Activated CD4-positive, alpha-beta T cell treated with anti-CD3 and anti-CD28 coated beads, Interleukin-2, amount 10 ng/mL, durations not matched to agents 7 days and 5 days (primary cell): ENCODE measurements at places on chromosomes 12 and 14. TPM values are rescaled to one million over a fixed set of nuclear protein-coding genes. Genes with fewer than 3 reads are reported as not detected.

ASIC1 gene
- 10.1 TPM for total RNA-seq

ABHD12B gene
- not detected for total RNA-seq

CYP27B1 gene
- 1.9 TPM for total RNA-seq

MLXIP gene
- total RNA-seq = 46.8 TPM

SALL2 gene
- total RNA-seq = 1.9 TPM

ANG gene
- total RNA-seq = 1.6 TPM

DNA sequence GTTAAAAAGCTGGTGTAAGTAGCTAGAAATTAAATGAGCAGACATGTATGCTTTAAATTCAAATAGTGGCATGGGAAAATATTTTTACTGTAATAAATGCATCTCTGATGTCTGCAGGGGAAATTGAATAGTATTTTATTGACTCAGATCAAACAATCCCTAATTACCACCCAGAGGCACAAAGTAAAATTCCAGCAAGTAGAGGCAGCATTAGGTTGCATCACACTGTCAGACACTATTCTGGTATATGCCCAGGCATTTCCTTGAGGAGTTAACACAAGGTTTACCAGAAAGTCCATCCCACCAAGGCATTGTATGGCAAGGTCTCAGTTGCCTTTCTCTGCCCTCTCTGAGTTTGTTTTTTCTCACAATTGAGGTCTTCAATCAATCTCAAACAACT lies 201.6 kb upstream of the KITLG start:
- H3K4me1 ChIP-seq = no peaks in the 10 kb centered on the region
- no peak overlapping the region for H3K27ac ChIP-seq
- H3K27me3 ChIP-seq = no peaks in the 10 kb centered on the region
- no peaks in the 10 kb centered on the region for H3K36me3 ChIP-seq
- no peak for DNase-seq
- H3K4me3 ChIP-seq = no peak overlapping the region

GRCh38 chr14:50068496-50068895 lies 47.9 kb downstream of the VCPKMT start:
- H3K27ac ChIP-seq = no peak overlapping the region
- no peaks in the 10 kb centered on the region for H3K27me3 ChIP-seq
- peaks cover 32% of the 10 kb centered on the region for H3K36me3 ChIP-seq
- H3K4me1 ChIP-seq = peaks cover 67% of the 10 kb centered on the region
- no peak overlapping the region for H3K4me3 ChIP-seq

GRCh38 chr12:52313461-52313860 lies 7.7 kb downstream of the KRT83 start:
- no peak overlapping the region for H3K4me3 ChIP-seq
- peaks cover 4% of the 10 kb centered on the region for H3K4me1 ChIP-seq
- DNase-seq = no peak
- H3K27ac ChIP-seq = peak overlapping the region; percentile 9
- H3K27me3 ChIP-seq = peaks cover 51% of the 10 kb centered on the region
- H3K36me3 ChIP-seq = no peaks in the 10 kb centered on the region

GRCh38 chr14:38255408-38255672 lies 553 bp downstream of the CLEC14A start:
- peaks cover 47% of the 10 kb centered on the region for H3K27me3 ChIP-seq
- H3K4me1 ChIP-seq = peaks cover 9% of the 10 kb centered on the region
- no peak for DNase-seq

- no peak overlapping the region for H3K4me3 ChIP-seq
- H3K4me1 ChIP-seq = no peaks in the 10 kb centered on the region
- no peak for DNase-seq
These were observed 240.4 kb upstream of the DCN start for GRCh38 chr12:91422811-91423692.

DNA sequence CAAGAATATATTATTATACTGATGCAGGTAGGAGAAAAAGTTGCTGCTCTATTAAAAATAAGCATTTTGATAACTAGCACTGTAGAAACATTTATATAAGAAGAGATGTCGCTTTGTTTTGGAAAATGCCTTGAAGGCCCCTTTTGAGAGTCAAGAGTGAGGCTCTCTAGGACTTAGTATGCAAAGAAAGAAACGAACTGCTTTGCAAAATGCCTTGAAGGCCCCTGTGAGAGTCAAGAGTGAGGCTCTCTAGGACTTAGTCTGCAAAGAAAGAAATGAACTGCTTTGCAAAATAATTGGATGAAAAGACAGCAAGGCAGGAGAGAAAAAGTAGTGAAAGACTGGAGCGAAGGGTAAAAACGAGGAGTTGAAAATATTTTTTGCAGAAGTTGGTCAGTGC lies 65.9 kb downstream of the AVPR1A start:
- no peaks in the 10 kb centered on the region for H3K27me3 ChIP-seq
- no peak overlapping the region for H3K4me3 ChIP-seq
- no peak overlapping the region for H3K27ac ChIP-seq
- no peaks in the 10 kb centered on the region for H3K4me1 ChIP-seq
- no peak for DNase-seq

GRCh38 chr12:14769466-14769968 lies 33.8 kb downstream of the WBP11 start:
- peaks cover 52% of the 10 kb centered on the region for H3K4me1 ChIP-seq
- peak overlapping the region; percentile 96 for H3K4me3 ChIP-seq
- peaks cover 65% of the 10 kb centered on the region for H3K36me3 ChIP-seq

GRCh38 chr14:91249841-91250616 lies 5.5 kb upstream of the GPR68 start:
- H3K27me3 ChIP-seq = no peaks in the 10 kb centered on the region
- peaks cover 59% of the 10 kb centered on the region for H3K36me3 ChIP-seq
- peak; percentile 63 for DNase-seq
- peak overlapping the region; percentile 39 for H3K4me3 ChIP-seq

DNA sequence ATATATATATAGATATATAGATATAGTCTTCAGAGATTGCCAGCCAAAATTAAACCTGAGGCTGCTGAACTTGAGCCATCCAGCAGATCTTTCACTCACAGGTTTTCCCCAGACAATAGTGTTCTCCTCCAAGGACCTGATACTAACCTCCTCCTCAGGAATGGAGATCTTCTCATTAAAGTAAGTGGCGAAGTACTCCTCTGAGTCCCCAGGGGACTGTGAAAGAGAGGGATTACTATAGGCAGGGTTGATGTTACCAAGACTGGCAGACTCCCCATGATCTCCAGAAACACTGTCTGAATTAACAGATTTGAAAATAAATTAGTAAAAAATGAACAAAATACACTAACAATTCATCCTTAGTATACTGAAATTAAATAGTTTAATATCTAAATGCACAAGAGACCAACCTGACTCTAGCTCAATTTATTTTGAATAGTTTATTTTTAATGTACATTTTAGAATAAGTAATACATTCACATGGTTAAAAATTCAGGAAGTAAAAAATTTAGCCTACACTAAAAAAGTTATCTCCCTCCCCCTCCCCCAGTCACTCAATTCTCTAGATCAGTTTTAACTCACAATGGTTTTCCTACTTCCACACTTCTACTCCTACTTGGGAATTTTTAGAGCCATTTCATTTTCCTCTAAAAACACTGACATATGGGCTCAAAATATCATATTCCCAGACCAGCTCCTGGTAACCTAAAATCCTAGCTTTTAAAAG lies 17.7 kb downstream of the SLC11A2 start:
- no peak for DNase-seq
- H3K4me1 ChIP-seq = peaks cover 37% of the 10 kb centered on the region
- H3K27ac ChIP-seq = peak overlapping the region; percentile 77

DNA sequence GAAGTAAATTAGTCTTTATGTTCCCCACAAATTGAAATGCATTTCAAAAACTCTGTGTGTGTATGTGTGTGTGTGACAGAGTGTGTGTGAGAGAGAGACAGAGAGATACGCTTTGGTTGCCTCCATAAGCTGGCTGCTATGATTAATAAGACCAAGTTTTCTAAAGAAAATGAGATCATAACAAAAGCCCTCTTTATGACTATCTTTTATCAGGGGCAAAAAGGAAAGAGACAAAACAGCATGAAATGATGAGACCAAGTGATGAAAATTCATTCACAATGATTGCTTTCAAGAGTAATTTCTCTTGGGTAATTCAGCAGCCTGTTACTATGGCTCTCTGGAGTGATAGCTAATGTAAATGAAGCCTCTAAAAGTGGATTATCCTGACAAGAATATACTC lies 277.6 kb upstream of the PLEKHG7 start:
- no peak for DNase-seq
- peaks cover 11% of the 10 kb centered on the region for H3K4me1 ChIP-seq
- peaks cover 5% of the 10 kb centered on the region for H3K36me3 ChIP-seq
- no peaks in the 10 kb centered on the region for H3K27me3 ChIP-seq
- H3K27ac ChIP-seq = no peak overlapping the region
- H3K4me3 ChIP-seq = no peak overlapping the region

DNA sequence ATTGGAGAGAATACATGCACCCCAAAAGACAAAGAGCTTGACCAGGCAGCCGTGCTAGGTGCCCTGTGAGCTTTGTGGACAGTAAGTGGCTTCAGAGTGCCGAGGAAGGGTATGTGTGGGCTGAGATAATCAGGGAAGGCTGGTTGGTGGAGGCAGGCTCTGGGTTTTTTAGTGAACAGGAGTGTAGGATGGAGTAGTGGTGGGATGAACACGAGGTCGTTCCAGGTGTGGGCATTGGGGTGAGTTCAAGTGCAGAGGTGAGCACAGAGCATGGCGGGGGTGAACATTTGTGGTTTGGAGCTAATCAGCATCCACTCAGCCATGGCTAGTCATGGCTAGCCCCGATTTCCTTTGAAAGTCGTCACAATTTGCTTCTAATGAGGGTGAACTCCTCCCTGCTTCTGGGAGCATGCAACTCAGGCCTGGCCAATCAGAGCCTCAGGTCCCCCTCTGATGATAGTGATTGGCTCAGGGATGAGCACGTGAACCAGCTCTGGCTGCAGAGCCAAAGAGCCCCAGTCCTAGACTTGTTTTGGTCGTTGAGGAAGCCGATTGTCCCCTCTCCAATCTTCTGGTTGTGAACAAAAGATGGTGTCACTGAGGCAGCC lies 40.7 kb upstream of the TCL1B start:
- H3K27ac ChIP-seq = no peak overlapping the region
- H3K4me3 ChIP-seq = no peak overlapping the region
- no peaks in the 10 kb centered on the region for H3K36me3 ChIP-seq
- no peak for DNase-seq
- no peaks in the 10 kb centered on the region for H3K4me1 ChIP-seq
- H3K27me3 ChIP-seq = no peaks in the 10 kb centered on the region

GRCh38 chr14:75917946-75918335 lies 63.9 kb downstream of the TGFB3 start:
- no peak for DNase-seq
- H3K4me3 ChIP-seq = no peak overlapping the region
- H3K36me3 ChIP-seq = peaks cover 4% of the 10 kb centered on the region
- no peaks in the 10 kb centered on the region for H3K4me1 ChIP-seq
- no peak overlapping the region for H3K27ac ChIP-seq

DNA sequence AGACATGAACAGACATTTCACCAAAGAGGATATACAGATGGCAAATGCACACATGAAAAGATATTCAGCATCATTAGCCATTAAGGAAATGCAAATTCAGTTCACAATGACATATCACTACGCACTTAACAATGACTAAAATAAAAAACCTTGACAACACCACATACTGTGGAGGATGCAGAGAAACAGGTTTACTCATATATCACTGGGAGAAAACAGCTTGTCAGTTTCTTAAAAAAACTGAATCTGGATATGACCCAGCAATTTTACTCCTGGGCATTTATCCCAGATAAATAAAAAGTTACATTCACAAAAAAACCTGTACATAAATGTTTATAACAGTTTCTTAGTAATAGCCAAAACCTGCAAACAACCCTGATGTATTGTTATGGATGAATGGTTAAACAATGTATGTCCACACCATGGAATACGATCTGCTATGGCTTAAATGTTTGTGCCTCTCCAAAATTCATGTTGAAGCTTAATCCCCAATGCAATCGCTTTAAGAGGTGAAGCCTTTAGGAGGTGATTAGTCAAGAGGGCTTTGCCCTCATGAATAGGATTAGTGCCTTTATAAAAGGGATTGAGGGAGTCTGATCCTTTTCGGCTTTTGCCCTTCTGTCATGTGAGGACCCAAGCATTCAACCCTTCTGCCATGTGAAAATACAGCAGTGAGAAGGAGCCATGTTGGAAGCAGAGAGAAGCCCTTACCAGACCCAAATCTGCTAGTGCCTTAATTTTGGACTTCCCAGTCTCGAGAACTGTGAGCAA lies 36.0 kb upstream of the PPP4R3A start:
- peaks cover 15% of the 10 kb centered on the region for H3K27me3 ChIP-seq
- DNase-seq = no peak
- no peaks in the 10 kb centered on the region for H3K4me1 ChIP-seq
- H3K36me3 ChIP-seq = peaks cover 4% of the 10 kb centered on the region
- no peak overlapping the region for H3K27ac ChIP-seq
- no peak overlapping the region for H3K4me3 ChIP-seq

DNA sequence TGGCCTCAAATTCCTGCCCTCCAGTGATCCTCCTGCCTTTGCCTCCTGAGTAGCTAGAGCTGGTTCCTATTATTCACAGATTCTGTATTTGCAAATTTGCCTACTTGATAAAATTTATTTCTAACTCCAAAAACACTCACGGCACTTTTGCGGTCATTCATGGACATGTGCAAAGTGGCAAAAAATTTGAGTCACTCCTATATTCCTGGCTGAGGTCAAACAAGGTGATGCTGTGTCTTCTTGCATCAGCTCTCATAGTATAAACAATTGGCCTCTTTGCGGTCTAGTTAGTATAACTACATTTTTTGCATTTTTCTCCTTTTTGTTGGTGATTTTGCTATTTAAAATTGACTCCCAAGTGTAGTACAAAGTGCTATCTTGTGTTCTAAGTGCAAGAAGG lies 24.7 kb downstream of the ATF1 start:
- H3K27me3 ChIP-seq = no peaks in the 10 kb centered on the region
- no peak overlapping the region for H3K4me3 ChIP-seq
- H3K4me1 ChIP-seq = peaks cover 13% of the 10 kb centered on the region
- H3K27ac ChIP-seq = no peak overlapping the region

- H3K36me3 ChIP-seq = no peaks in the 10 kb centered on the region
- H3K27me3 ChIP-seq = peaks cover 7% of the 10 kb centered on the region
- no peaks in the 10 kb centered on the region for H3K4me1 ChIP-seq
- no peak for DNase-seq
- H3K4me3 ChIP-seq = no peak overlapping the region
- H3K27ac ChIP-seq = no peak overlapping the region
These were observed 687.5 kb upstream of the TMEM132C start for GRCh38 chr12:127579446-127579845.

DNA sequence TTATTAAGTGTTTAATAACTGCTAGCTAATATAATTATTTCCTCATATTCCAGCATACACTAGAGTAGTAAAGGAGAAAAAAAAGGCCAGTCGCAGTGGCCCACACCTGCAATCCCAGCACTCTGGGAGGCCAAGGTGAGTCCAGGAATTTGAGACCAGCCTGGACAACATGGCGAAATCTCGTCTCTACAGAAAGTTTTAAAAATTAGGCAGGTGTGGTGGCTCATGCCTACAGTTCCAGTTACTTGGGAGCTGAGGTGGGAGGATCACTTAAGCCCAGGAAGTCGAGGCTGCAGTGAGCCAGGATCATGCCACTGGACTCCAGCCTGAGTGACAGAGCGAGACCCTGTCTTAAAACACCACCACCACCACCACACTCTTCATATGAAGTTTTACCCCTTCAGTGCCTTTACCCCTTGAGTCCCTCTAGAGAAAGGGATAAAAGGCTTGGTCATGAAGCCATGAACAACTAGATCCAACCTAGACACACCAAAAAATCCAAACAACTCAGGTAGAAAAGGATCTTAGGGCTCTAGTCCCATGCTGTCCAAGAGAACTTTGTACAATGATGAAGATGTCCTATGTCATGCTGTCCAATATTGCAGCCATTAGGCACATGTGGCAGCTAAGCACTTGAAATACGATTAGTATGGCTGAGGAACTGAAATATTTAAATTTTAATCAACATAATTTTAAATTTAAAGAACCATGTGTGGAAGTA lies 29.6 kb downstream of the ATXN2 start:
- no peak overlapping the region for H3K27ac ChIP-seq
- H3K27me3 ChIP-seq = no peaks in the 10 kb centered on the region
- H3K4me3 ChIP-seq = no peak overlapping the region
- DNase-seq = no peak
- peaks cover 6% of the 10 kb centered on the region for H3K4me1 ChIP-seq
- peaks cover 2% of the 10 kb centered on the region for H3K36me3 ChIP-seq
